Renal pelvis (tissue), 12 donors: ENCODE measurements at places on chromosomes 3 and 15. TPM values are rescaled to one million over a fixed set of nuclear protein-coding genes. Genes with fewer than 3 reads are reported as not detected.

HRH1 gene
- 1.9 TPM for polyA plus RNA-seq

TMCO5A gene
- polyA plus RNA-seq = not detected

UBL7 gene
- polyA plus RNA-seq = 73.3 TPM

RGMA gene
- 12.2 TPM for polyA plus RNA-seq

SLC9A9 gene
- polyA plus RNA-seq = 5.3 TPM

DNA sequence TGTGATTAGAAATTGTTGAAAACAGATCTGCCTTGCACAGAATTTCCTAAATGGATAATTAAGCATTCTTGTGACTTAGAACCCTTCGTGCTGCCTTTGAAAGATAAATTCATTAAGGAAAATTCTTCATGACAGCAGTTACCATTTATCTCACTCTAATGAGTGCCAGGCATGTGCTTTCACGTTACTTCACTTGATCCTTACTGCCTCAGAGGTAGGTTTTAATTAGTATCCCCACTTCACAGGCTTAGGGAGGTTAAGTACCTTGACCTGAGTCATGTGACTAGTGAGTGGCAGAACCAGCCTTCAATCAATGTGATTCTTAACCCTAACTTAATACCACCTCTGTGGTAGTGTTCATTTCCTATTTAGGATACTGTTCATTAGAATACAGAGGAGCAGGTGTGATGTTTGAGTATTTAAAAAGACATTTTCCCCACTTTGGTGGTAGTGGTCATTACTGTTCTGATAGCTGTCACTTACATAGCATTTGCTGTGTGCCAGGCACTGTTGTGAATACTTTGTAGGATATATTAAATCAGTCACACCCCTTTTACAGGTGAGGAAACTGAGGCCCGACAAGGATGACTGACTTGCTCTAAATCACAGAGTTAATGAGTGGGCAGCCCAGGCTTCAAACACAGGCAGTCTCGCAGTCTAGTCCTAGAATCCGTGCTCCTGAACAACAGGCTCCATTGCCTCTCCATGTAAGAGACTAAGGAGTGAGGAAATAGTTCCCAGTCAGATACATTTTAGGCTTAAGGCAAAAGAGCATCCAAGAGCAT is 57.9 kb downstream of the RLBP1 start:
- DNase-seq = no peak

SUCNR1 gene
- polyA plus RNA-seq = 5.5 TPM

GRCh38 chr3:135992072-135992471 is 26.5 kb downstream of the PPP2R3A start:
- no peak for DNase-seq

KIF23 gene
- polyA plus RNA-seq = 40.9 TPM

DNA sequence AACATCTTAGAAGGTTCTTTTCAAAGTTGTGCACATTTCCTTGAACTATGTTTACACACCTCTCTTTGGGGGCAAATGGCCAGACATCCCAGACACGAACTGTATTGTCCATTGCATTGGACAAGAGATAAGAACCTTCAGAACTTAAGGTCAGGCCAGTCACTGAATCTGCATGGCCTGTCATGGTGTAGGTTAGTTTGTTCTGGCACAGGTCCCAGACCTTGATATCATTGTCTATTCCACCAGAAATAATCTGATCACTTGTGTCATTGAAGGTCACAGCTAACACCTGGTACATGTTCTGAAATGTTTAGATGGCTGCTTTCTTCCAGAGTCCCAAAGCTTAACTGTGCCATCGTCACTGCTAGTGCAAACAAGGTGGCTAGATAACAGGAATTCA is 55.7 kb downstream of the KCNAB1 start:
- DNase-seq = no peak

- DNase-seq = peak; percentile 78
Observed at GRCh38 chr3:14921034-14921616, 26.3 kb upstream of the NR2C2 start.

GRCh38 chr3:154274348-154274747 is 49.9 kb downstream of the DHX36 start:
- no peak for DNase-seq

- DNase-seq = no peak
Observed at GRCh38 chr3:24614359-24614758, 119.7 kb upstream of the THRB start.

DNA sequence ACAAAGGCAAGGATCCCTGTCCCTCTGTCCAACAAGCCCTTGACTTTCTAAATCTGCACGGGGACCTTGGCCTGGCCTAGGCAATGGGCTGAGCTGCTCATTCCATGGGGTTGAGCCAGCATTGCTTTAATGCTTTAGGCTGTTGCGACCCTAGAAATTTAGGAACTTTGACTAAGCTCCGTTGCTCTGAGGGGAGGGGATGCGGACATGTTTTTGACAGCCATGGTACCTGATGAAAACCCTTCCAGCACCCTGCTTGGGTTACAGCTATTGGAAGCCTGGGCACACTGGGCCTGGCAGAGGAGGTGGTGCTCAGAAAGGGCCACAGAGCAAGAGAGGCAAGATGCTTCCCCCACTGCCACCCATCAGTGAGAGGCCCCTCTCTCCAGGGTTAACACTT is 37.1 kb downstream of the SYNM start:
- DNase-seq = no peak

CNTN6 gene
- polyA plus RNA-seq = 2.9 TPM

ASB14 gene
- 0.56 TPM for polyA plus RNA-seq

GRCh38 chr3:73326396-73326795 is 264.9 kb downstream of the EBLN2 start:
- no peak for DNase-seq

- no peak for DNase-seq
Observed at GRCh38 chr15:44694416-44694815, 16.7 kb downstream of the PATL2 start.

TLR9 gene
- polyA plus RNA-seq = 0.09 TPM

- peak; percentile 62 for DNase-seq
Observed at GRCh38 chr3:99960941-99961340, 143.3 kb downstream of the CMSS1 start.

DNA sequence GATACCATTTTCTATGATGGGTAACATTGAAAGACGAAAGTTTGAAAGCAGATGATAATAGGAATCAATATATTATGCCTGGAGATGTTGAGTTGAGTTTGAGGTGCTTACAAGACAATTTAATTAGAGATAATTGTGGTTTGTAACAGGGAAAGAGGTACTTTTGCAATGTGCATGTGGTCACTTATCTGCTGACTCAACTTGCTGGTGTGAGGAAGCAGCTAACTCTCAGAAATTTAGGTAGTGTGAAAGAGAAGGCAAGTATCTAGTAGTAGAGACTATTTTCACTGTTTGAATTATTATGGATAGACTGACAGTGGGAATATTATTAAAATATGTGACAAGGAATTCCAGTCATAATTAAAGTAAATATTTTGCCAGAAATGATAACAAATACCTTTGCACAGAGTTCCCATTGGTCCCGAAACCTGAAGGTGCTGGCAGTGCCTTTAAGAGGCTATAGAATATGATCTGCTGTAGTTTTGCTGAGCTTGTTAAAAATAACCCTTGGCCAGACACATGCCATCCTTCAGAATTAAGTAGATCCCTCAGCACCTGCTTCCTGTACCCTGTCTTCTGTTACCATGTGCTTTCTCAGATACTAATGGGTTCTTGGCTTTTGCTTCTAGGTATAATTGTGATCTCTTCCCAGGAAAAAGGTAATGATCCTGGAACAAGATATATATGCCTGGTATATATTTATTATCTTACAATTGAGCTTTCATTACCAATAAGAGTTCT is 315.9 kb downstream of the BCHE start:
- no peak for DNase-seq

GRCh38 chr15:98776607-98777281 is 128.4 kb downstream of the IGF1R start:
- peak; percentile 93 for DNase-seq

- no peak for DNase-seq
Observed at GRCh38 chr3:159859424-159859823, 129.2 kb upstream of the IL12A start.

CFAP161 gene
- 0.56 TPM for polyA plus RNA-seq

GRCh38 chr3:108021131-108021530 is 69.7 kb downstream of the CD47 start:
- no peak for DNase-seq

DNA sequence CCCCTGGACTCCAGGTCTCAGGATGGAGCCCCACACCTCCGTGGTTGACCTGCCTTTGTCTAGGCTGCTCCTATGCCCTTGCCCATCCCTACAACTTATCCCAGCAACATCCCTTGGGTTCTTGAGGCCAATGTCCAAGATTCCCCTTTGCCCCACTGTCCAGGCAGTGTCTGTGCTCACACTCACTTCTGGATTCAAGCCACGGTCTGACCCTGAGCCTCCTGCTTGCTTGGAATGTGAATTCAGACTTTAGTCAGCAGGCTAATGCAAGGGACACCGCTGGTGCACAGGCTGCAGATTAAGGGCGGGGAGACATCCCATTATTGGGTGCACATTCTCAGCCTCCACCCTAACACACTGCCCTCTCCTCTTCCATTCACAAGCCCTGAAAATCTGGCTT is 154.1 kb downstream of the WNT5A start:
- no peak for DNase-seq

DNA sequence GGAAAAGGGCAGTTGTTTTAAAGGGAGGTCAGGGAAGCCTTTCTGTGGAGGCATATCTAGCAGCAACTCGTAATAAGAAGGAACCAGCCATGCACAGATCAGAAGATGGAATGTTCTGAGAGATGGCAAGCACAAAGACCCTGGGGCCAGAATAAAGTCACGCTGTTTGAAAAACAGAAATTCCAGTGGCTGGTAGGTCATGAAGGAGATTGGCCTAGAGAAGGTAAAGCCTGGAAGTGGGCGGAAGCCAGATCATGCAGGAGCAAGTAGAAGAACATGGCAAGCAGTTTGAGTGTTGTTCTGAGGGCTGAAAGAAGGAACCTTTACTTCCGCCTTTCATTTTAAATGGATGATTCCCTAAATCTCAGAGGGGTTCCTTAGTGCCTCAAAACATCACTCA is 208.1 kb upstream of the PPP2R3A start:
- no peak for DNase-seq

APBA2 gene
- 15.3 TPM for polyA plus RNA-seq

DNA sequence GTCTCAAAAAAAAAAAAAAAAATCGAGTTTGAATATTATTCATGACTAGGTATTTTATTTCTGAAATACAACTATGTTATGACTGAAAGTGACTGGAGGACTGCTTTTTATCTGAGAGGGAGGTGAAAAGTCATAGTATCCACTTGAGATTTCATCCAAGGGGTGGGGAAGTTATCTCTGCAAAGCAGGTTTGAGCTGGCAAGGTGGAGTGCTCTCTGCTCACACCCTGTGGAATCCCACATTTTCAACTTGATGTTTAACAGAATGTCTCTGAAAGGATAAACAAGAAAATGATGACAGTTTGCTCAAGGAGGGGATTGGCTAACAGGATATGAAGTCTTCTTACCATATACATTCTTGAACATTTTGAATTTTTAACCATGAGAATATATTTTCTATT is 27.3 kb upstream of the SEC62 start:
- no peak for DNase-seq

DNA sequence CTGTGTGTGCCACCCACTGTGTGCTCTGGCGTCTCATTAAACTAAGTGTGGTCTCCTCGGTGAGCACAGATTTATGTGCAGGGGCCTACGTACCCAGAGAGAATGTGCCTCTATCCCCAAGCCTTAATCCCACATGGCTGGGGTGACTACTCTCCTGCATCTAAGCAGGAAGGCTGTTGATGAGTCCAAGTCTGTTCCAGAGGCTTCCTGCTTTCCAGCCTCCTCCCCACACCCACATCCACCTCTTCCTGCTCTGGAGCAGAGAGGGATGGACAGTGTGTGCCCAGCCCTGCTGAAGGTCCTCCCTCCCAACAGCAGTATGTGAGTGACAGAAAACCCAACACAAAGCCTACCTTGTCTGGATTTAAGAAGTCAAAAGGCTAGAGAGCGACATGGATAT is 38.8 kb upstream of the BCL2L10 start:
- DNase-seq = no peak

GOLGA8T gene
- polyA plus RNA-seq = 0.71 TPM

DNA sequence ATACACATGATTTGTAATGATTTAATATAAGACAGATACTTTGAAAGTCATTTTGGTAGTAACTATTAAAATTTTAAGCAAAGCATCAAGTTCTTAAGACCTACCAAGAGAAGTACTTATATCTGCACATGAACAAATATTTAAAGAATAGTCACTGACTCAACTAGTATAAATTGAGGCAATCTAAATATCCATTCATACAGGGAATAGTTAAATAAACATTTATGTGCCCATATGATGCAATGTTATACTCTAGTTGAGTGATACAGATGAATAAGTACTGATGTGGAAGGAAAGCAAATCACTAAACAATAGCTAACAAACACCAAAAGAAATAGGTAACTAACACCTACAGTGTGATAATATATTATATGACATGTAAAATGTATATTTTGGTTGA is 527.7 kb downstream of the EPHA3 start:
- DNase-seq = no peak

GRCh38 chr15:64341961-64342360 is 14.0 kb downstream of the CSNK1G1 start:
- DNase-seq = no peak

GRCh38 chr3:110243081-110243480 is 828.5 kb upstream of the NECTIN3 start:
- DNase-seq = no peak

FAH gene
- polyA plus RNA-seq = 42.7 TPM

DNA sequence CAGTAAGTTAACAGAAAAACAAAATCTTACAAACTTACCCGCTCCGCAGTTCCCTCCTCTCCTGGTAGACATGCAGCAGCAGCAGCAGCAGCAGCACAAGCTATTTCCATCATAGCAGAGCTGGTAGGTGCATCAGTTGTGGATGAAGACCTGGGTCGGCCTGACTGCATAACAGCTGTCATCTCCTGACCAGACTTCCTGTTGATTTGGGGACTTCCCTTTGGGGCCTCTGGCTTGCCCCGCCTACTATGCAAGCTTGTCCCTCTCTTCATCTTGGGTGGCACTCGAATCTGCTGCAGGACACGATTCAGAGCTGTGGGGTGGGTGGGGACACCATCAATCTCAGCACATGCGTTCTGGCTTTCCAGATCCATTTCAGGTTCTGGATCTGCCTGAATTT is 65.7 kb downstream of the TMCC1 start:
- DNase-seq = no peak

CLDN11 gene
- polyA plus RNA-seq = 205 TPM

NME9 gene
- polyA plus RNA-seq = 3.4 TPM

CADM2 gene
- 0.57 TPM for polyA plus RNA-seq

DNA sequence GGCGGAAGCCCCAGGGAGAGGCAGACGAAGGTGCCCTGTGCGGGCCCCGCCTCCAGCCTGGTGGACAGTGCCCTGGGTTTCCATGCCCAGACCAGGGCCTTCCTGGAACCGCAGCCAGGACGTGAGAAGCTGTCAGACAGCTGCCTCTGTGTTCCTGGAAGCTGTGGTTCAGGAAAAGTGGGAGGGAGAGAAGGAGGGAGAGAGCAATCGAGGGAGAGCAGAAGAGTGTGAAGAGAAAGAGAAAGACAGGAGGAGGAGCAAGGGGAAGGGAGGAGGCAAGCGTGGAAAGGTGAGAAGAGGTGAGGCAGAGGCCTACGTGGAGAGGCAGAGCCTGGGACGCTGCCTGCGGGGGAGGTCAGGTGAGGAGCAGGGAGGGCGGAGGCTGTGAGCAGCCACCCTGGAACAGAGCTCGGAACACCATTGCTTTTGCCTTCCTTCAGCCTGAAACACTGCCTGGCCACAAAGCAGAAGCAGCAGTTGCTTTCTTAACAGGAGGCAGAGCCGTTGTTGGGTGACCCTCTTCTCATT is 18.6 kb downstream of the ZDHHC19 start:
- no peak for DNase-seq

- DNase-seq = no peak
Observed at GRCh38 chr15:58348095-58348812, 83.5 kb upstream of the LIPC start.

GRCh38 chr3:186339180-186339918 is 22.7 kb downstream of the DGKG start:
- DNase-seq = no peak
